T-helper 17 cell (primary cell): ENCODE measurements at places on chromosomes 4 and X.

GRCh38 chr4:5930456-5930855 is 37.6 kb upstream of the CRMP1 start:
- no peak for DNase-seq

- DNase-seq = no peak
Observed at GRCh38 chr4:57443787-57444186, 333.6 kb upstream of the IGFBP7 start.

GRCh38 chr4:4663028-4663427 is 121.2 kb upstream of the STX18 start:
- no peak for DNase-seq

DNA sequence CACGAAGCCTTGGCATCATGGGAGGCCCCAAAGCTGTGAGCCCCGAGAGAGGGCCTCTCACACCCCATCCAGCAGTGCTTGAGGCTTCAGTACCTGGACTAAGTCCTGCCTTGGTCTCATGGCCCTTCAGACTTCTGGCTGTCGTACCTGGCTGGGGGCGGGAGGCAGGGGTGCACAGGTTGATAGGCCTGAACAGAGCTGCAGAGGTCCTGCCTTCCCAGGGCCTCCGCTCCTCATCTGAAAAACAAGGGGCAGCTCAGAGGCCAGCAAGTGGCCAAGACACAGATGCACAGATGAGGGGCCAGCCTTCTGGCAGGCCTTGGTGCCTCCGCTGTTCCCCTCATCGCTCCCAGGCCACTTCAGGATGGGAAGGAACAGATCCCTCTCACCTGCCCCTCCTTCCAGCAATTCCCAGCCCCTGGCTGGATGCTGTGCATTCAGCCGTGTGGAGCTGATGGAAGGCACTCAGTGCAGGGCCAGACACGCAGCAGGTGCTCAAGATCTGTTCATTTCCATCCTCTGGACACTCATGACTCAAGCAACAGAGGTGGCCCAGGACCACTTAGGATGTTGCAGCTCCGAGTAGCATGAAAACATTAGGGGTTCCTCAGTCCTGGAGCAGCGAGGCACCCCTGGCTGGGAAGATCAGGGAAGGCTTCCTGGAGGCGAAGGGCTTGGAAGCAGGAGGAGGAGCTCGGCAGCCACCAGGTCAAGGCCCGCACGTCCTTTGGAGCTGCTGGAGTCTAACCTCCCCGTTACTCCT is 1.4 kb downstream of the ZNF185 start:
- DNase-seq = no peak
